ENCODE measurements at places on chromosomes 4 and X.

DNA sequence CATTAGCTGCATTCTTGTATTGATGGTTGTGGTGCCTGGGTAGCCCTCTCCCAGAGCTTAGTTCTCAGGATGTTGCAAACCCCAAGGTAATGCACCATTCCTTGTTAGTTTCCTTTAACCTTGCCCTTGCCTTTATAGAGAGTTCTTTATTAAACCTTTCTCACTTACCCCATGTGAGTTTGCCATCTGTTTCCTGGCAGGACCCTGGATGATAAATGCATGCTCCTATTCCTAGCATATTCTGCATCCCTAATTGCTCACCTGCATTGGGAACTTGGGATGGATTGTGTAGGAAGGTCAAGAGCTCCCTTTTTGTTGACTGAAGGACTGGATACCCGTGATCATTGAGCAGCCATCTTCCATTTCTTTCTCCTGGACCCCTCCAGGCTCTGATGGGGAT lies 59.9 kb upstream of the AP1S2 start:
- DNase-seq = no peak

- DNase-seq = no peak
Observed at GRCh38 chr4:127501103-127501502, 131.7 kb upstream of the INTU start.

GRCh38 chrX:643241-643595 lies 12.6 kb downstream of the SHOX start:
- DNase-seq = no peak

- no peak for DNase-seq
Observed at GRCh38 chr4:88919056-88919455, 137.9 kb downstream of the FAM13A start.

- DNase-seq = no peak
Observed at GRCh38 chr4:92825791-92826190, 522.0 kb downstream of the GRID2 start.

DNA sequence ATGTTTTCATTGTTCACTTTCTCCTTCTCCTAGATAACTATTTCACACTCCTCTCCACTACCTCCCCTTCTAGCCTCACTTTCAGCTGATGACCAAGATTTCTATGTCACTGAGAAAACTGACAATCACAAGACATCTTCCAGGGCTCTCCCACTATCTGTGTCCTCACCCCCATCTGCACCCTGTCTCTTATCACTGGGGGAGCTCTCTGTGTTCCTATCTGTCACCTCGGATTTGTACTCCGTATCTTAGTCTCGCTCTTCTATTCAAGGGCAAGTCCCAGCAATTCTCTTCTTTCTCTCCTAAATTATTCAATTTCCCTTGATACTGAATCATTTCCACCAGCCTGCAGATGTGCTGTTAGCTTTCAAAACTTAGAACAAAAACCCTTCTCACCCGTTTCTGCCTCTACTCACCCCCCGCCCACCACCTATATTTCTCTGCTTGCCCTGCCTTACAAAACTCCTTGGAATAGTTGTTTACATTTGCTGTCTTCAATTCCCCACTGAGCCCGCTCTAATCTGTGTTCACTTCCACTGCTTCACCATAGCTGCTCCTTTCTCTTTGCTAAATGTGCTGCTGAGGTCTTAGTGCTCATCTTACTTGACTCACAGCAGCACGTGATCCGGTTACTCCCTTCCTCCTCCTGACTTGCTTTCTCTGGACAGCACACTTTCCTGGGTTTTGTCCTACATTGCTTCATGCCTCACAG lies 293.2 kb downstream of the UNC5C start:
- no peak for DNase-seq

DNA sequence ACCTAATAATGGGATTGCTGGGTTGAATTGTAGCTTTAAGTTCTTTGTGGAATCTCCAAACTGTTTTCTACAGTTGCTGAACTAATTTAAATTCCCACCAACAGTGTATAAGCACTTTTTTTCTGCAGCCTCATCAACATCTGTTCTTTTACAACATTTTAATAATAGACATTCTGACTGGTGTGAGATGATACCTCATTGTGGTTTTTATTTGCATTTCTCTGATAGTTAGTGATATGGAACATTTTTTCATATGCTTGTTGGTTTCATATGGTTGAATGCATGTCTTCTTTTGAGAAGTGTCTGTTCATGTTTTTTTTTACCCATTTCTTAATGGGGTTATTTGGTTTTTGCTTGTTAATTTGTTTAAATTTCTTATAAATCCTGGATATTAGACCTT lies 1718.9 kb downstream of the C4orf33 start:
- no peak for DNase-seq

- no peak for DNase-seq
Observed at GRCh38 chr4:27595571-27596360, 735.1 kb downstream of the STIM2 start.

DNA sequence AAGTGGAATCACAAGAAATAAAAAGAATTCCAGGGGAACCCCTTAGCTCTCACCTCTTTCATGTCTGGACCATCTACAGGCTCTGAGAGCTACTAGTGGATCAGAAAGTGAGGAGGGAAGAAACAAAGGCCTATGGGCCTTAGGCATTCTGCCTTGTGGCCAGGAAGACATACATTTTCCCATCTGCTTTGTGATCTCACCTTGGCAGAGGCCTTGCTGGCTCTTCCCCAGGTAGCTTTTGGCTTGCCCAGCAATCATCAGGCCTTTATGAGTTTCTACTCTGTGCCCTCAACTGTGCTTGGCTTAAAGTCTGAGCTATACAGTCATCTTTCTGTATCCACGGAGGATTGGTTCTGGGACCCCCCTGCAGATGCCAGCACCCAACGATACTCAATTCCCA lies 28.3 kb upstream of the CD99L2 start:
- DNase-seq = no peak

DNA sequence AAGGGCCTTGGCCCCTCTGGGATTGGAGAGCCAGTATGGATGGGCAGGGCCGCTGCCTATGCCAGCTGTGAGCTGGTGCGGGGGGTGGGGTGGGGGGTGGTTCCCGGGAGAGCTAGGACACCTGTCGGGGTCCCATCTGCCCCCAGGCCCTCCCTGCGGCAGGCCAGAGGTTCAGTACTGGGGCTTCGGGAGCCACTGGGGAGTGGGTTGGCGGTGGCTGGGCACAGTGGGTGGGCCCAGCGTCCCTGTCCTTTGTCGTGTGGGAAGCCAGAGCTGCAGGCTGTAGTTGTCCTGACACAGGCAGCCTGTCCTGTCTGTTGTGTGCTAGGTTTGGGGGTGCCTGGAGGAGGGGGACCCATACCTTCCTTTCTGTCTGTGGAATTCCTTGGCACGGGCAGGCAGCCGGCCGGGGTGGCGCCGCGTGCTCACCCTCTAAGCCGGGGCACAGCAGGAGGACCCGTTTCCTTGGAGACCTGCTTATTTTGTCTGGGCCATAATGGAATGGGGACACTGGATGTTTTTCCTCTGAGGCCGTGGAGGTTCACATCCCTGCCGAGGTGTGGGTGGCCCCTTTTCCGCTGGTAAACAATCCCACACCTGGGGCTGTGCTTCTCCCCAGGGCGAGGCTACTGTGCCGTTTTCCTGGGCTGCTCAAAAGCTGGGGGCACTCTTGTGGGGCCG lies 14.8 kb downstream of the DOK7 start:
- DNase-seq = no peak

All from stimulated activated CD4-positive, alpha-beta T cell treated with anti-CD3 and anti-CD28 coated beads, TNF-alpha, amount 100 ng/mL, for 4 hours (primary cell).